ENCODE measurements at places on chromosomes 3 and 15.

GRCh38 chr3:130374908-130375307 is 29.4 kb downstream of the COL6A5 start:
- DNase-seq: no peak

DNA sequence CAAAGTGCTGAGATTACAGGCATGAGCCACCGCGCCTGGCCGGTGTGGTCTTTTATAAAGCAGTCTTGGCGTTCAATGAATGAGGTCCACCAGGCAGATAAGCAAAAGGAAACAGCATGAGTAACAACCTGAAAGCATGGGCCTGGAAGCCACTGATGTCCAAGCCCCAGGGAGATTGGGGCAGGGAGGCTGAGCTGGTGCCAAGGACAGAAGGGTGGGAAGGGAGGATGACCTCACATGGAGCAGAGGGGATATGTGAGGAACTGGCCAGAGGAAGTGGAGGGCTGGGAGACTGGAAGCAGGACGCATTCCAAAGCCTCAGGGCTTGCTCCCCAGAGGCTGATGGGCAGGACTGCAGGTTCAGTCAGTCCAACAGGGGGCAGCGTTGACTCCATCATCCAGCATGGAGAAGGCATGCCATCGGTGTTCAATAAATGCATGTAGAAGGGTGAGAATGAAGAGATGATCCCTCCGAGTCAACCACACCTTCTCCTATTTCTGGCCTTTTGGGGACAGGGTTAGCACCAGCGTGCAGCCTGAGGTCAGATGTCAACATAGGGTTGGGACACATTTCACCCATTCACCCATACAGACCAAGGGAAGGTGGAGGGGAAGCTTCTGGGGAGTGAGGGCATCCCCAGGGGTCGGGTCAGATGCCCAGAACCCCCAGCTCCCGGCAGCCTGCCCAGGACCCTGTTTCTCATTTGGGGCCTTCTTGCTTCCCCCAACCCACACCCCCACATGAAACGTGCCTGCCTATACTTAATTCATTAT is 14.8 kb downstream of the MYL3 start:
- peak; percentile 20 for DNase-seq

GRCh38 chr15:55237219-55238130 is 40.7 kb upstream of the RSL24D1 start:
- DNase-seq: no peak

- DNase-seq: no peak
These were observed 626.6 kb downstream of the MCTP2 start for GRCh38 chr15:94858011-94858410.

- no peak for DNase-seq
These were observed 251.1 kb downstream of the TJP1 start for GRCh38 chr15:29570948-29571791.

DNA sequence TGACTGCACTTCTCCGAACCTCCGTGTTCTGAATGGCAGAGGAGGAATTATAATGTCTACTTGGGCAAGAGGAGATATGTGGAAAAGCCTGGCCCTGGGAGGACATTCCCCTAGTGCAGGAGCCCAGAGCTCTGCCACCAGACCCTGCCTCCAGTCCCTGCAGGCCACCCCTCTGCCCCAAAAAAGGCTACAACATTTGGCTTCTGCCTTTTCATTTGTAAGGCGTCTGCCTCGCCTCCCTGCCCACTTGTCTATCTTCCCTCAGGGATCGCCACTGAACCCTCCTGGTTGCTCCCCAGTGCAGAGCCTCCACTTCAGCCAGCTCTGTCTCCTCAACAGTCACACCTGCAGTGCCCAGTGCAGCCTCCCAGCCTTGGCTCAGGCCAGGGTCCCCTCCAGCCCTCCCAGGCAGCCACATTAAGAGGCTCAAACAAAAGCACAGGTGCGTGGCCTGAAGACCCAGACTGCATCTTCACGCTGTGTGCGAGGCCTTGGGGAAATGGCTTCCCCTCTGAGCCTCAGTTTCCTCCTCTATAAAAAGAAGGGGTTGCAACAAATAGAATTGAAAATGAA is 125.9 kb upstream of the SMAD3 start:
- no peak for DNase-seq

DNA sequence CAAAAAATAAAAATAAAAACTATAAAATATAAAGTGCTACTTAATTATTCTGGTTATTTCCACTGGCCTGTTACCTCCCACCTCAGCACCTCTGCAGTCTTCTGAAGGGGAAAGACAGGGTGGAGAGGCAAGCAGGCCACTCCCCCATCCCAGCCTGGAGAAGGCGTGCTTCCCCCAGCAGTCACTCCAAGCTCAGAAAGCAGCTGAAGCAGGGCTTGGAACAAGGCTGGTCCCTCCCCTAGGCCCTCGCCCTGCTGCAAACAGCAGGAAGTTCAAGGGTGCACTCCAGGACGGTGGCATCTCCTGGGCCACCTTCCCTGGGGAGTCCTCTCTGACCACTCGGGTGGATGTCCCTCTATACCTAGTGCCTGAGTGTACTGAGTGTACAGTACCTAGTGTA is 21.4 kb downstream of the CACNA2D2 start:
- no peak for DNase-seq

GRCh38 chr3:171309906-171310359 is 150.3 kb downstream of the TNIK start:
- DNase-seq: peak; percentile 18

GRCh38 chr3:141412936-141413354 is 44.6 kb downstream of the ZBTB38 start:
- DNase-seq: no peak

GRCh38 chr3:11195201-11195600 is 40.9 kb downstream of the HRH1 start:
- no peak for DNase-seq

DNA sequence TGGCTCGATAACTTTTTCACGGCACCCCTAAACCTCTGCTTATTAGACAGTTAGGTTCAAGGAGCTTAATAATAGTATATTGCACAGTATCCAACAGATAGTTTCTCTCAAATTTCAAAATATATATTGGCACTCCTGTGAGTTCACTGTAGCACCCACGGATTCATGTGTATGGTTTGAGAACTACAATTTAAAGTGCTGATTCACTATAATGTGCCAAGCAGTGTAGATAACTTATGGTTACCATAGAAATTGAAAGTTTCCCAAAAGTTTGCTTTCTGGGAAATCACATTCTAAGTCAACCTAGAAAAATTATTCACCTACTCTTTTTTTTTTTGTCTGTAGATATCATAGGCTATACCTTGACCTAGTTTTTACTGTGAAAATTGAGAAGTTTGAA is 86.6 kb downstream of the GAP43 start:
- no peak for DNase-seq

DNA sequence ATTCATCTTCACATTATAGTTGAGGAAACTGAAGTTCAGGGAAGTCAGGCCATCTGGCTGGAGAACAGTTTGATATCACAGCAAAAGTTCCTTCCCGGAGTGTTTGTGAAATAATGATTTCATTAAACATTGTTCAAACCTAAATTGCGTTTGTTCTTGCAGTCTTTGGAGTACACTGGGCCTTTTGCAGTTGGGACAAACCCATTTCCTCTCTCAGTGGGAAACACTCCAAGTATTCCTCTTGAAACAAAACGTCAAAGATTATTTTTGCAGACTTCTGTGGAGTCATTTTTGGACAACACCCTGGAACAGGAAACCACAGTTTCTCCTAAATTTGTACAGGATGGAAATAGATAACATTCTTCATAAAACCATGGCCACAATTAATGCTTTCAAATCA is 287.5 kb downstream of the PTPRG start:
- peak; percentile 10 for DNase-seq

GRCh38 chr3:142818651-142819050 is 70.2 kb downstream of the PCOLCE2 start:
- DNase-seq: no peak

DNA sequence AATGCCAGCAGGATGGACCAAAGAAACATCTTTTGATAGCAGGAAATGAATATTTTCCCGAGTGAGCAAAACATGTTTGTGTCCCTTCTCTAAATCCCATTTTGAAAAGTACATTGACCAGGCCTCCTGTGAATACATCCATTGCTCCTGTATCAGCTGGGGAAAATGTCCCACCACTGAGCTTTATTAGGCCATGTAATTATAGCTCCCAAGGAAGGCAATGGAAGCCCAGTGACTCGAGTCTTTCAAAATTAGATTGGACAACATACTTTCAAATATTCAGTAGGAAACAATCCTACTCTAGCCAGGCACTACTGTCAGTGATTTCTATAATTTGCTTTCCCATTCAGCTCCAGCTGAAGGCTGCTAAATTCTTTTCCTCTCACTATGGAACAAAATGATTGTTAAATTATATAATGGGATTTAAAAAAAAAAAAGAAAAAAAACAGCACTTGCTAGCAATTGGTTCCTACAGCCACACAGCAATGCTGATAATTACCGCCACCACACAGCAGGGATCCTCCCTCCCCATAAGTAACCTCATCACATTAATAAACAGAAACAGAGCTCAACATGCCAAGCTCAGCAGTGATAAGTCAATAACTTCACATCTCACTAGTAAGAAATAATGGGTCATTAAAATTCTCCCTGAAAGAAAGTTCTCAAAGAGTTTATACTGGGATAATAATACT is 172.4 kb upstream of the SLC2A2 start:
- no peak for DNase-seq

GRCh38 chr3:133941415-133941821 is 45.7 kb upstream of the RAB6B start:
- no peak for DNase-seq

DNA sequence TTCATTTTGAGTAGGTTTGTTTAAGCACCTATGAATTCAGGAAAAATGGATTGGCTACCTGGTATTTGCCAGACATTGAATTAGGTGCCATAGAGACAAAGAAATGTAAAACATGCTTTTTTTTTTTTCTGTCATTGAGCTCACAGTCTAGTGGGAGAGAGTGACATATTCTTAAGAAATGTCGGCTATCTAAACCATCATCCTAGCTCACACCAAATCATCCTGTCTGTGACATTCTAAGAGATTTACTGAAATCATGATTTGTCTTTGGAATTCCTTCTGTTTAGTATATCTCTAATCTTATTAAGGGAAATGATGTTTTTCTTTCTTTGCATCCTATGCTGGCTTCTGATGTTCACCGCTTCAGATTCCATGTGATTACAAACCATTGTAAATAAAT is 59.5 kb upstream of the STXBP5L start:
- DNase-seq: no peak

DNA sequence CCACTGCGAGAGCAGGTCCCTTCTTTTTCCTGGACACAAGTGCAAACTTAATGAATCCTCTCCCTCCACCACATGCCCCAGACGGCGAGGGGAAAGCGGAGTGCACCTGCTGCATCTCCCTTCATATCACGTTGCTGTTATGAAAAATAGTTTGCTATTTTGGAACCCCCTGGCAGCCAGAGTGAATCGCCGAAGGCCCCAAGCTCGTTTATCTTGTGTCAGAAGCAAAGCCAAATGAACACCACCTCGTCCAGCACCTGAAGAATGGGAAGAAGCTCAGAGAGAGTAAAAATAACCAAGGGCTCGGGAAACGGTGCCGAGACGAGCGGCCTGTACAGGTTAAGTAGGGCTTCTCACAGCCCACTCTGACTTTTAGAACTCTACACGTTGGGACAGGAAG is 394.6 kb upstream of the RORA start:
- DNase-seq: no peak

GRCh38 chr3:53009826-53010539 is 35.9 kb downstream of the SFMBT1 start:
- no peak for DNase-seq

- no peak for DNase-seq
These were observed 496.1 kb upstream of the CCDC54 start for GRCh38 chr3:106881186-106881585.

- DNase-seq: no peak
These were observed 11.6 kb downstream of the TRPC1 start for GRCh38 chr3:142735462-142735861.

- DNase-seq: no peak
These were observed 65.2 kb downstream of the SLCO2A1 start for GRCh38 chr3:133964547-133964946.

DNA sequence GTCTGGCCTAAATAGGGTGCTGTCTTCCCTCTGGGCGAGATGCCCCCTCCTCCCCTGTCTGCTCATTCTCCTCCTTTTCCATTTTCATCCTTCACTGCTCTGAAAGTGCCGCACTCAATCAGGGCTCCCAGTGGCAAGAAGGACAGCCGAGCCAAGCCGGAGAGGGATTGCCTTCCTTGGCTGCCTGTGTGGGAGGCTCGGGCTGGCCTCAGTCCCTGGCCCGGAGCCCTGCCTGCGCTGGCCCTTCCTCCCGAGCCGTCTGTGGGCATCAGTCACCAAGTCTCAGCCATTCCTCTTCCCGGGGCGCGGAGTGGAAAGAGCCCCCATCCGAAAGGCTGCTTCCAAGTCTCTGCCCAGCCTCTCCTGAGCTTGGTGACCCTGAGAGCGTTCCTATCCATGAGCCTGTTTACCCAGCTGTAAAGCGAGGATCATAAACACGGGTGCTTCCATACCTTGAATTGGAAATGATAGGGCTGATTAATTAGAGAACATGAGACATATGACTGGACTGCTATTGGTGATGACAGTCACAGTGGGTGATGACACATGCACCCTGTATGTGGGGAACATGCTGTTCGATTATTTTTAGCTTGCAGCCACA is 59.1 kb upstream of the TLE3 start:
- no peak for DNase-seq

DNA sequence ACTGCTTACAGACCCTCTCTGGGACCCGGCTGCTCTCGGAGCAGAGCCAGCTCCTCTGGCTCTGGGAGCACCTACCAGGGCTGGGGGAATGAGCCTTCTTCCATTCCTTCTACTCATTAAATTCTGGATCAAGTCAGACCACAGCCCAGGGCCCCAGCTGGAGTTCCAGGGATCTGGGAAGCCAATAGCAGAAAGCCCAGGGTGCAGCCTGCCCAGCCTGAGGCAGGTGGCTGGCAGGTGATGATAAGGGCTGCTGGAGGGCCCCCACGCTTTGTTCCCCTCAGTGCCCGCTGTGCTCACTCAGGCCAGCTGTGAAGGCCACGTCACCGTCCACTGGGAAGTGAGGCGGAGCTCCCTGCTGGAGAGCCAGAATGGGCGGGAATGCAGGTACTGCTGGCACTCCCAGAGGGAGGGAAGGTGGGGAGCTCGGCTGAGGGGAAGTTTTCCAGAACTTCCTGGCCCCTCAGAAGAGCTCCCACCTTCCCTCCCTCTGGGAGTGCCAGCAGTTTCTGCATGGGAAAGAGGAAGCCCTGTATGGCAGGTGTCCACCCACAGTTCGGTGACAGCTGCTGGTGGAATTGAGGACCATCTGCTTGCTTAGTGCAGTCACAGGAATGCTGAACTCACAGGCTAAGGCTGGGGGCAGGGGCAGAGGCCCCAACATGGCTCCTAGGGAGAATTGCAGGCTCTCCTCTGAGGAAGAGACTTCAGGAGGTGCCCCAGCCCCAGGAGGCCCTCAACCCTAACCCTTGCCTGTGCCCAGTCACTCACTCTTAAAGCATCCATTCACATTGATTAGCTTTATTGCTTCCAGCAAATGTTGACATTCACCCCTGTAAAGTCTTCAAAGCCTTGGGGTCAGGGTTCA is 12.6 kb upstream of the RTP3 start:
- DNase-seq: no peak

GRCh38 chr15:49236869-49237268 is 66.8 kb downstream of the GALK2 start:
- no peak for DNase-seq
